ENCODE measurements at places on chromosomes 2 and 18.
A peak's percentile ranks its signal among the peaks of the same experiment; 100 is the strongest.

DNA sequence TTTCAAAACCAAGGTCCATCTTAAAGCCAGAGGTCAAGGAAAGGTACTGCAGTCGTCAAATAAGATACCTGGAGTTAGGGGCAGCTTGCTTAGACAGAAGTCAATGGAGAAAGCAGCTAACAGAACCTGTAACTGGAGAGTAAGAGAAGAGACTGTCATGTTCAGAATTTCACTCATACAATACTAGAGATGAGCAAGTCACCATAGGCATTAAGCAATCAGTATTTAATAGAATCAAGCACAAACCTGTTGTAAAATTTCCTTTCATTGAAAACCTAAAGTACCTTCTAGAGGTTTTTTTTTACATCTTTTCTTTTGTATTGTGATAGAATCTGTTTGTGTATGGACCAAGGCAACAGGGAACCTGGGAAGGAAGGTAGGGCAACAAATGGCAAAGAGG is 183.4 kb upstream of the ERBB4 start:
- DNase-seq: no peak

- DNase-seq: no peak
Measured at GRCh38 chr18:69109686-69110085, 291.0 kb upstream of the DOK6 start.

GRCh38 chr2:43131051-43131889 is 95.1 kb downstream of the ZFP36L2 start:
- peak; percentile 66 for DNase-seq

DNA sequence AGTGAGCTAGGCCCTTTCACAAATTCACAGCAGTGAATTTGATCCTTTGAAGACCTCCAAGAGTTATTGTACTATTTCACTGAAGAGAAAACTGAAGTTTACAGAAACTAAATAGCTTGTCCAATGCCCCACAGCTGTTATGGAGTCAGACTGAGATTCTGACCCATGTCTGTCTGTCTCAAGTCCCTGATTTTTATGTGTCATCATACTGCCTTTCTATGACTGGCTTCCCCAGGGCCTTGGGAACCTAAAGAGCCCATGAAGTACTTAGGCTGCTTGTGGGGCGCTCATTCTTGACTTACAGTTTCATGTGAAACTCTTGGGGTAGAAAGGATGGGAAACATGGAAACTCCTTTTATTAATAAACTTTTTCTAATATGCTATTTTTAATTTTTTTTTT is 107.7 kb downstream of the ATL2 start:
- no peak for DNase-seq

- no peak for DNase-seq
Measured at GRCh38 chr2:149596471-149596870, 8.9 kb upstream of the MMADHC start.
